Liver (tissue), 10 donors: ENCODE measurements at places on chromosomes 7 and 10. TPM values are rescaled to one million over a fixed set of nuclear protein-coding genes. Genes with fewer than 3 reads are reported as not detected.

MAGI2 gene
- 4.1 TPM for total RNA-seq

PILRA gene
- 3.5 TPM for total RNA-seq

CXCL12 gene
- 51.1 TPM for total RNA-seq

OR6V1 gene
- total RNA-seq = not detected

CADPS2 gene
- total RNA-seq = 9.5 TPM

EFCAB10 gene
- not detected for total RNA-seq

SYNPO2L gene
- not detected for total RNA-seq

CUTC gene
- 10.3 TPM for total RNA-seq

BLNK gene
- total RNA-seq = 19.1 TPM

PRR15 gene
- 0.17 TPM for total RNA-seq

CLCN1 gene
- not detected for total RNA-seq

FAM24B gene
- total RNA-seq = 0.84 TPM

DYNC1I1 gene
- 0.67 TPM for total RNA-seq

FAM241B gene
- 0.84 TPM for total RNA-seq

CALHM3 gene
- total RNA-seq = 0.14 TPM

ASZ1 gene
- not detected for total RNA-seq

AOAH gene
- total RNA-seq = 7.2 TPM

PFKP gene
- 3.0 TPM for total RNA-seq

OR2A5 gene
- total RNA-seq = not detected

HECTD2 gene
- 5.0 TPM for total RNA-seq

INHBA gene
- total RNA-seq = 0.23 TPM

BUB3 gene
- total RNA-seq = 53.0 TPM

CD36 gene
- 597 TPM for total RNA-seq

KLF14 gene
- total RNA-seq = 0.05 TPM

RNLS gene
- 4.1 TPM for total RNA-seq

CNTNAP2 gene
- total RNA-seq = 0.14 TPM

MMP21 gene
- 0.17 TPM for total RNA-seq

TSPAN14 gene
- total RNA-seq = 36.8 TPM

TLL2 gene
- 0.08 TPM for total RNA-seq
